ENCODE measurements at places on chromosomes 16 and 17.

DNA sequence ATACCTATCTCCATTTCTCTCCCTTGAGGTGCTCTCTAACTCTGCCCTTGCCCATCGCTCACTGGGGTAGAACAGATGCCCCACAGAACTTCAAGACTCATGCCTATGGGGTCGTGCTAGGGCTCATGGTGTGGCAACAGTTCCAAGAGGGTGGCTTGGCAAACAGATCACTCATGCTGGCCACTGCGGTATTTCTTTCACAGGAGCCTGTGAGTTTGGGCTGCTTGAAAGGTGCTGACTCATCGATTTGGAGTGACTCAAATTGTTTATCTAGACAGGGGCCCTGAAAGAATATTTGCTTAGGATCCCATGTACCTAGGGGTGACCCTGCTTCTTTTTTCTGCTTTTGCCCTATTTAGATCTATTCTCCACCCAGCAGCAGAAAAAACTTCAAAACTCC, 69.9 kb downstream of the IRX5 start:
- no peak for DNase-seq

- peak; percentile 91 for DNase-seq
Measured at GRCh38 chr16:28491970-28492474, at the start of gene CLN3. Gene CLN3, minus strand, starts transcription at chr16:28492074. Its CDS starts 315 bp downstream, at chr16:28491759.

GRCh38 chr17:38461683-38462082, 33.4 kb downstream of the ARHGAP23 start:
- DNase-seq: no peak

GRCh38 chr16:68798398-68798797, 44.9 kb upstream of the TANGO6 start:
- DNase-seq: no peak

DNA sequence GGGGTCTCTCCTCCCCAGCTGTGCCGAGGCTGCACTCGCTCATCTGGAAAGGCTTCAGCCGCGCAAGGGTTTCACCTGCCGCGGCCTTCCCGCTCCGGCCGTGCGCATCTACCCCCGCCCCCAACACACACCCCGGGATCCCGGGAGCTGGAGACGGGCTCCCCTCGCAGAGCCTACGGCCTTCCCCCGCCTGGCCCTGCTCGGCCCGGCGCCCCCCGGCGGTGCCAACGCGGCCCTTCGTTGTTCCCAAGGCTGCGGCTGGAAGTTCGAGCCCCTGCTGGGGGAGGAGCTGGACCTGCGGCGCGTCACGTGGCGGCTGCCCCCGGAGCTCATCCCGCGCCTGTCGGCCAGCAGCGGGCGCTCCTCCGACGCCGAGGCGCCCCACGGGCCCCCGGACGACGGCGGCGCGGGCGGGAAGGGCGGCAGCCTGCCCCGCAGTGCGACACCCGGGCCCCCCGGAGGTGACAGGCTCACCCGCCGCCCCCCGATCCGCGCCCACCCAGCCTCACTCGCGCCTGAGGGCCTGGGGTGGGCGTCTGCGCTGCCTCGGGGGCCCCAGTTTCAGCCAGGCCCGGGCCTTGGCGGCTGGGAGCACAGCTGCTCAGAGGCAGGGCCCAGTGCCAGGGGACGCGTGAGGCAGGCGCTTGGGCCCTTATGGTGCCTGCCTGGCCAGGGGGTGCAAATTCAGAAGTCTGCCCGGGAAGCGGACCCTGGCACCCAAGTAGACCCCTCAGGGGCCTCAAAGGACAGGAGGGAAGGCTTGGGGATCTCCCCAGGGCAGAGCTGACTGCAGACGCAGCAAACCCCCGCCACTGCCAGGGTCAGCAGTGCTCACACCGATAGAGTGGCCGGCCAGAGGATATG, 11.2 kb downstream of the GALK1 start:
- peak; percentile 76 for DNase-seq

GRCh38 chr17:45820052-45820780, 24.5 kb upstream of the SPPL2C start:
- no peak for DNase-seq

DNA sequence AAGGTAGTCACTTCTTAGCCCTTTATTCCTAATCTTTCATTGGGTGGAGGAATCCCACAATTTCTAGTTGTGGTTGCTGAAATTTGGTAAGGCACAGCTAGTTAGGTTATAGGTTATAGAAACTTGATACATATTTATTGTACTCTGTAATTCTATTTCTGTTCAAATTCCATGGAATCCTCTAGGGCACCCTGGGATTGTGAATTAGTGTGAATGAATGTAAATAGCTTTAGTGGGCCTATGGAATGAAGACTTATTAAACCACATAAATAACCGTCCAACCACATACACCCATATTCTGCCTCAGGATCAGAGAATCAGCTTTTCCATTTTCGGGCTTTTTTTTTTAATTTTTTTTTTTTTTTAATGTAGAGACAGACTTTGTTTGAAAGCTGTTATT, 9.2 kb downstream of the TANC2 start:
- DNase-seq: no peak

GRCh38 chr16:20253825-20254224, 73.5 kb downstream of the GP2 start:
- no peak for DNase-seq

All from CD4-positive, alpha-beta T cell treated with Interleukin-10 for 1 hour (primary cell).